ENCODE measurements at places on chromosomes 12 and 14.
A peak's percentile ranks its signal among the peaks of the same experiment; 100 is the strongest.

- DNase-seq, result peak; percentile 71
These were observed at the start of gene PITPNM2 for GRCh38 chr12:123150744-123151456. TSS of gene PITPNM2 (minus strand) at chr12:123151090. CDS start at chr12:123034590, 116,500 bp downstream.

- DNase-seq, result peak; percentile 53
These were observed 23.8 kb downstream of the JAG2 start for GRCh38 chr14:105144666-105145380.

DNA sequence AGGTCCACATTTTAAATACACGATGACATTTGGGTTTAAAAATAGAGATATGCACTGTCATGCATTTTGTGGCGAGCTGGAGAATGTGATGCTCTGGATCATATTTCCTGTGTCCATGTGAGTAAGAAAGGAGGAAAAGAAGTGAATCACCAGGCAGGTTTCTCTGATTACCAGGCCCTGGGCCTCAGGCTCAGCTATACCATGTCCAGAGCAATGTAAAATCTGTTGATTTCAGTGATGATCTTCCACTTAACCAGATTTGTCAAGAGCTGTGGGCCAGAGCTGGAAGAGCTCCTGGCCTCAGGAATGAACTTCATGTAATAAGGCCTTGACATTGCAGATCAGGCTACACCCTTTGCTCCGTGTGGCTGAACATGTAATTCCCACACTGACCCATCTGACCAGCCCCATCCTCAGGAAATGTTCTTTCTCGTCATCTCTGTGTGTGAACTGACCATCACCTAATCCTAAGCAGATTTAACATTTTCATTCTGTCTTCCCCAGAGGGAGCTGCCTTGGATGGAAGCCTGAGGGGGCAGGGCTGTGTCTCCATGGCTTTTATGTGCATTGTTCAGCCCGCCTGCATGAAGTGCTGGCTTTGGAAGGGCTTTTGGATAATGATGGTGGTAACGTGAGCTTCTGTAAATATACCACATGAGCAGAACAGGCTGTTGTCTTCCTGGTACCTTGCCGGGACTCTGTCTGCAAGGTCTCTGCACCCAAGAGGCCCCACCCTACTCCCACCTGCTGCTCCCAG is 54.5 kb downstream of the CRACR2A start:
- no peak for DNase-seq

DNA sequence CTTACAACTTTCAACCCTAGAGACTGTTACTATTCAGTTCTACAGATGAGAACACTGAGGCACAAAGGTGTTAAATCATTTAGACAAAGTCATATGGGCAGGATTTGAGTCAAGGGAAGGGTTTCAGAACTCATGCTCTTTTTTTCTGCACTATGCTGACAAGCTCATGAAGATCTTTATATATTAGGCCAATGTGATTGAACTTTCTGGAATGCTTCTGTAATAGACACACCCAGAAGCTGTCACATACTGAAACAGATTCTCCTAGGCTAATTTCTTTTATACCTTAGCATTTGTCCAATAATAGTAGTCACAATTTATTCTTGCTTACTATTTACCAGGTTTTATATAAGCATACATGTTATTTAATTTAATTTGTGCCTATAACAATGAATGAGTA is 164.0 kb downstream of the ALG10B start:
- DNase-seq, result no peak

DNA sequence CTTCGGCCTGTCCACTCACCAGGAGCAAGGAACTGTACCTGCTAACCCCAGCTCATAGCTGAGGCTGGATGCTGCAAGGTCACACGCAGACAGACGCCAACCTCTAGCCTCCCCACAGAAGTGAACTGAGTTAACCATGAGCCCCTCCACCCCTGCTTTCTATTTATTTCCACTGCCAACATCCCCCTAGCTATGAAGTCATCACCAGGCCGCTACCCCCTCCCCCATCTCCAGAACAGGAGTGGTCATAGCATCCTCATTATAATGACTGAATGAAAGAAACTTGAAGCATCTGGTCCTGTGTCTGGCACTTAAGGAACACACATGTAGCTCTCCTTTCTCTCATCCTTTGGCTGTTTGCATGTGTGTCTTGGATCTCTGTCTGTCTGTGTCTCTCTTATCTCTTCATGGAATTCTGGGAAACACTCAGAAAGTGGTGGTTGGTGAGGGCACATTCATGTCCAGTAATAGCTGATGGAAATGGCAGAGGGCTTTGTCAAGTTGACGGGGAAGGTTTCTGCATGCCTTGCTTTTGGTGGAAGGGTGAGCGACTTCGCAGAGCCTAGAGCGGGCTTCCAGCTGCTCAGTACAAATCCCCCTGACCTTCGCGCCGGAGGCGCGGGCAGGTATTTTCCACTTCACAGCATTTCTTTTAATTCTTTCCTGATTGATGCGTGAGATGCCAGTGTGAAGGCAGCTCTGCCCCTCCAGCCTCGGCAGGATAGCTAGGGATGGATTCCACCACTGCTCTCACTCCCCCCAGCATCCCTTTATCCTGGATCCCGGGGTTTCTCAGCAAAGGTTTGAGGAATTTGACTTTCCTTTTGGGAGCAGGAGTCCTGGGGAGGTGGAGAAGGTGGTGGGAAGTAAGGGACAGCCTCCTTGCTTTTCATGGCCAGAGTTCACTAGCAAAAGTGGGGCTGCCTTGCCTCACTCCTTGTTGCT is 198.2 kb downstream of the CHST11 start:
- DNase-seq, result no peak

DNA sequence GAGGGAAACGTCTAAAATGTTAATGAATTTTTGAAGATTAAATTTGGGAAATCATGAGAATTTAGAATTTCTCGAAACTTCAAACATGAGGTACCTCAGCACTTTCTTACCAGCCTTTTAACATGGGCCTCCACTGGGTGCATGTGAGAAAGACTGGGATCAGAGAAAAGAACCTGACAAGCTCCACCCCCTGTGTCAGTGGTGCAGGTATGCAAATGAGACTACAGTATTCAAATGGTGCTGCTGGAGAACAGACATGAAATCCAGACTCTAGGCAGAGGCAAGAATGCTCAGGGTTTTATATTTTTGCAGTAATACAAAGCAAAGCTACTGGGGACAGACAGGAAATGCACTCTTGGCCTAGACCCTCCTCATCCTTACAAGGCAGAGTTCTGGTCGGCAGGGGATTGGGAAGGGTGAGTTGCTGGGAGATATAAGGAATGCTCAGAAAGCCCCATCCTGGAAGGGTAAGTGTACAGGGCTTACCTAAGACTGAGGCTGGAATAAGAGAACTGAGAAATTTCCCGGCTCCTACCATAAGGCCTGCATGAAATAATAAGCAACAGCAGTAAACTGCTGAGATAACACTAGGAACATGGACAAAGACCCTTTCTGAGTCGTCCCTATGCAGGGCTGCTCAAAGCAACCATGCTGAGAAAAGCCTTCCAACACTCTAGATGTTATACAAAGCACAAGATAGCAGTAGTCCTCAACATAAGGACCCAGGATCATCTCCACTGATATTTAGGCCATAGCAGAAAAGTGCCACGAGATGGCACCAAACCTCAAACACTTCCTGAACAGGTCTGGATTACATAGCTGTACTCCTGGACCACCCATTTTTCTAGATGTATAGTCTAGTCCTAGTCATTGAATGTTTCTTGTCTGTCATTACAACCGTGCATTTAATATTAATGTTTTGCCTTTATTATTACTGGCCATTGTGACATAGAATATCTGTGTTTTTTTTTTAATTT is 260.8 kb downstream of the RASSF9 start:
- peak; percentile 52 for DNase-seq

DNA sequence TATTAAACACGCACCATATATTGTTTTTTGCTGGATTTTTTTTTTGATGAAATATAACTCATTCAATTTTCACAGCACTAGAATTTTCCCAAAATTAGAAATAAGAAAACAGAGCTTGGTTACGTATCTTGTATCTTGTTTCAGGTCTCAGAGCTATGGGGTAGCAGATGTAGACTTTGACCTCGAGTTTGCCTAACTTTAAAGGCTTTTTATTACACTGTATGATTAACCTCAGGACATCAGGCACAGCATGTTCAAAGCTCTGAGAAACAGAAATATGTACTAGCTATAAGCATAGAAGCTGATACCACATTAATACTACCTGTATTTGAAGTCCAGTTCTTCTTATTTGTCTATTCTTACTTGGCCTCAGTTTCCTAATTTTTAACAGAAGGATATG is 171.9 kb upstream of the KITLG start:
- DNase-seq, result no peak

- DNase-seq, result no peak
These were observed 122.2 kb downstream of the DAAM1 start for GRCh38 chr14:59310633-59311032.

DNA sequence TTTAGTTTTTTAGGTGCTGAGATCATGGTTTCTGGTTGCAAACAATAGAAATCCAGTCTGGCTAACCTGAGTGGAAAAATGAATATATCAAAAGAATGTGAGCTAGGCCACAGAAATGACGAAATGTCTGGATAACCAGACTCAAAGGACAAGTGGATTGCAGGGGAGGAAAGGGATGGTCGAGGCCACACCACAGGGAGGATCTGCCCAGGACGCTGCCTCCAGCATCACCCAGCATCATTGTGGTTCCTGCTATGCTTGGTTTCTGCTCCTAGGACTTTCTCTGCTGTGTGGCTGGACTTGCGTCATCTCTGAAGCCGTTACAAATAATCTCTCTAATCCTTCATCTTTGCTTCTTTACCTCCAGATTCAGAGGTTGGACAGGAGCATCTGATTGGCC is 80.4 kb downstream of the TTC8 start:
- no peak for DNase-seq

GRCh38 chr12:76274420-76275083 is 73.7 kb downstream of the BBS10 start:
- DNase-seq, result no peak

DNA sequence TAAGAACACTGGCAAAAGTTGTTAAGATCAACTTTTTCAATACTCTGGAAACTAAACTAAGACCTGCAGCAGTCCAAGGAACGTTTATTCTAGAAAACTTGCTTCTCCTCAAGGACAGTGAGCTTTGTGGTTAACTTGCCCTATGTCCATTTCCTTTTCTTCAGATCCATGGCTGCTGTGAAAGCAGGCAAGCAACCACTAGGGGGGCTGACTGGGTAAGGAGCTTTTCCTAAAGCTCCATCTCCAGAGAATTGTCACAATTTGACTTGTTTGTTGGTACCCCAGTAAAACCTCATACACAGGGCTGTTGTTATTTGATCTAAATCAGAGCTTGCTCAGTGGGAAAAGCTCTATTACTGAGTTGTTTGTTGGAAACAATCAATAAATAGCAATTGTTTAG is 10.1 kb upstream of the RPL10L start:
- DNase-seq, result no peak

- no peak for DNase-seq
These were observed 132.6 kb upstream of the PLEKHG7 start for GRCh38 chr12:92570056-92570753.

GRCh38 chr14:65813760-65814384 is 401.3 kb downstream of the FUT8 start:
- DNase-seq, result no peak

GRCh38 chr14:24139272-24139934 is 2.0 kb downstream of the EMC9 start:
- no peak for DNase-seq

DNA sequence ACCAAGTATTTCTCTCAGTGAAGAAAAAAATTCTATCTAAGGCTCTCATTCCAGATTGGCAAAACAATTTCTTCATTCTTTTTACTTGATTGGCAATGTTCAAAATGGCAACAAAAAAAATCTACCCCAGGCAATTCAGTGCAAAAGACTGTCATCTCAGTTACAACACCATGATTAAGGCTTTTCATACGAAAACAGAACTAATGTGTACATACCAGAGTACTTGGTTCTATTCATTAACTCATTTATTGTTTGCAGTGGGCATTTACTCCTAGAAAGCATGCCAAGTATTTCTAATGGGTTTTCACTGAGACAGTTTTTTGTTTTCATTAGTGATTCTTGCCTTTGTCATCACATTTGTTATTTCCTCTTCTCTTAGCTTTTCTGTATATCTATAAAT is 33.0 kb downstream of the DBX2 start:
- no peak for DNase-seq

DNA sequence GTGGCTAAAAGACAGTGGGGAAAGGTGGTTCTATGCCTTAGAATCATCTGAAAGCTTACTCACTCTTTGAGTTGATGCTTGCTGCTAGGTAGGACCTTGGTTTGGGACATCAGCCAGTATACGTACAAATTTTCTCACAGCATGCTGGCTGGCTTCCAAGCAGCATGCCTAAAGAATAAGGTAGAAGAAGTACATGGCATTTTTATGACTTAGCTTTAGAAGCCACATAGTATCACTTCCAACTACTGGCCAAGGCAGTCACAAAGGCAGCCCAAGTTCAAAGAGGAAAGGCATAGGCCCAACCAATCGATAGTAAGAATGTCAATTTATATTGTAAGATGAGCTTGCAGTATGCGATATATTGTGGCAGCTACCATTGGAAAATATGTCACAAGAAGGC is 284.2 kb upstream of the CAND1 start:
- DNase-seq, result no peak

DNA sequence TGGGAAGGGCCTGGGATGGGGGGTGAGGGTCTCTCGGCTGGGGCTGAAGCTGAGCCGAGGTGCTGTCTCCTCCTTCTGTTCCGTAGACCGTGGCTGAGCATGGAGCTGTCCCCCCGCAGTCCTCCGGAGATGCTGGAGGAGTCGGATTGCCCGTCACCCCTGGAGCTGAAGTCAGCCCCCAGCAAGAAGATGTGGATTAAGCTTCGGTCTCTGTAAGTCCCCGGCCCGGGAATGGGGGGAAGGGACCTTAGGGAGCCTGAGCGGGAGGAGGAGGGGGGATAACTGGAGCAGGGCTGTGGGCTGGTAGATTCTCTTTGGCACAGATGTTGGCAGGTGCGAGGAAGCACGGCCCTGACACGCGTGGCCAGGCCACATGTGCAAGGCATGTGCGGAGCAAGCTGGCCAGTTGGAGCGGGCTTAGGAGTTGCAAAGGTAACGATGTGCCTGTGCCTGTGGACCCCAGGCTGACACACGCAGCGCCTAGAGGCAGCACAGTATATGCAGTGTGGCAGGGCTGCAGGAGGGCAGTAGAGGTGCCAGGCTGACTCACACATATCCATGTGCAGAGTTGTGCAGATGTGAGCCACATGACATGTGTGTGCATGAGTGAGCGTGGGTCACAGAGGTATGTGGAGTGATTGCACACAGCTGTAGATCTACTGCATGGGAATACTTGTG is 512 bp downstream of the PDE1B start:
- no peak for DNase-seq

- no peak for DNase-seq
These were observed 29.4 kb downstream of the SCN8A start for GRCh38 chr12:51620448-51620847.

GRCh38 chr14:81336009-81336408 is 64.1 kb downstream of the STON2 start:
- no peak for DNase-seq

DNA sequence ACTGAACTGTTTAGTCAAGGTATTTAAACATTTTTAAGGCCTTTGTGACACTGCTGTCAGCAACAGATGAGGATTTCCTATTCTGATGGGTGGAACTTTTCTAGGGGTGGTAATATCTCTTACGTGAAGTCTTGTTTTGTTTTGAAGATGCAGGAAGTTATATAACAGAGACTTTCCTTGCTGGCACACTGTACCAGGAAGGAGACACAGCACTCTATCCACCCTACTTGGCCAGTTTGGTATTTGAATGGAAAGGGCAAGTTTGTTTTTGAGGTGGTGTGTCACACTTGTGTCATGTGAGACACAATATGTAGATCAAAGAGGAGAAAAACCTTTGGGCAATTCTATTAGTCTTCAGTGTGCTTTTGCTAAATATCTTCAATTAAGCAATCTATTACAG is 51.6 kb upstream of the SRP54 start:
- DNase-seq, result no peak

GRCh38 chr12:17489452-17489851 is 600.5 kb downstream of the RERGL start:
- DNase-seq, result no peak

All from right lobe of liver (tissue), 6 donors.